Activated CD4-positive, alpha-beta memory T cell treated with anti-CD3 and anti-CD28 coated beads for 36 hours (primary cell): ENCODE measurements at places on chromosomes 3 and 15. TPM values are rescaled to one million over a fixed set of nuclear protein-coding genes. Genes with fewer than 3 reads are reported as not detected.

The SEMA3B gene
- total RNA-seq: 0.86 TPM

The AHSG gene
- not detected for total RNA-seq

The SNX33 gene
- total RNA-seq: 3.0 TPM

The LRRC34 gene
- 2.8 TPM for total RNA-seq

The CCR8 gene
- 0.51 TPM for total RNA-seq

The GNAT1 gene
- not detected for total RNA-seq

The EAF1 gene
- total RNA-seq: 23.6 TPM

The GPR62 gene
- total RNA-seq: not detected

The PRKCD gene
- total RNA-seq: 23.8 TPM

The GP9 gene
- not detected for total RNA-seq

GRCh38 chr15:40536501-40536900, 28.3 kb downstream of the CCDC32 start:
- DNase-seq: no peak

DNA sequence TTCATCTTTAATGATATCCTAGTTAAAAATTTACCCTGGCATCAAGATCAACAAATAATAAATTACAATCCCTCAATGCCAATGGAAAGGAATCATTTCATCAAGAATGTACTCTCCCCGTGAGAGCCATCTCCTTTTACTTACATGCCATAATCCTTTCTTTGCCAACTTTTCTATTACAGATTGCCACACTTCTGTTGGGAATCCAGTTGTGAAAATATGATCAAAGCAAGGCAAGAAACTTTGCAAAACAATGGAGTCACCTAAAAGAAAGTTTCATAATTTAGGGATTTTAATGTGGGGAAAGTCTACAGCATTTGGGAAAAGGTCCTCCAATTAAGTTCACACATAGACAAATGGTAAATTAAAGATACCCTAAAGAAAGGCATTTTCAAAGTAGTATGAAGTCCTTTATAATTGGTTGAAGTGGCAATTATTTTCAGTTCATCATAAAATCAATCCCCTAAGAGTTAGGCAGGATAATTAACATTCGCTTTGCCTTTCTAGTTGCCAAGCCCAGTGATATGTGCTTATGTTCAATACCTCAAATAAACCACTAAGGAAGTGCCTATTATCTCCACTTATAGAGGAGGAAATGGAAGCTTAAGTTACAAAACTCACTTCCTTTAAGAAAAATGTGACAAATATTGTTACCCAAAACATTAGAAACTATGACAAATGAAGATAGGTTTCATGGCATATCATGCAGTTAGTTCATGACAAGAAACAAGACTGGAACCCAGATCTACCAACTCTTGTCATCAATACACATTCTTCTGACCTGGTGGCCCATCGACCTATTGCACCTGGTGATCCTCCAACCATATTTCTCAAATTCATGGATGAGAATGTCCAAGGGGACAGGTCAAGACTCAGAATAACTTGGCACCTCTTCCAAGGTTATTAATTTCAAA, 49.1 kb downstream of the TRANK1 start:
- DNase-seq: no peak

DNA sequence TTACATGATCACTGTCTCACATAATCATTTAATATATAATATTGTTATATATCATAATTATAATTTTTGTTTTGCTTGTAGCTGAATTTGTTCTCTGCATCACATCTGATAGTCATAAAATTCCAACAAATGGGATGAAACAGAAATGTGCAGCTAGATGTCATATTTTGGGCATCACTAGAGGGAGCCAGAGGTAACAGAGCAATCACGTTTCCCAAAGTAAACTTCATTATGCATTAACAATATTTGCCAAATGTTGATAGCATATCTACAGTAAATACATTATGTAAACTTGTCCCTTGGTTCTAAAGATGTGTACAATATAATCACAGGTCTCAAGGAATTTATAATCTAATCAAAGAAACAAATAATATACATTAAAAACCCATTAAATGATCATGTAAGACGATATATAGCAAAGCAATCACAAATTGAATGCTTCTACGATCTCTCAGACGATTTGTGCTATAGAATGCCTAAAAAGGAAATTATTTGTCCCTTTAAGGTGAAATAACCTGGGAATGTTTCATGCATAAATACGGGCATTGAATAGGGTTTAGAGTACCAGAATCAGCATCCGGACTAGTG, 234.2 kb upstream of the MCTP2 start:
- no peak for DNase-seq

DNA sequence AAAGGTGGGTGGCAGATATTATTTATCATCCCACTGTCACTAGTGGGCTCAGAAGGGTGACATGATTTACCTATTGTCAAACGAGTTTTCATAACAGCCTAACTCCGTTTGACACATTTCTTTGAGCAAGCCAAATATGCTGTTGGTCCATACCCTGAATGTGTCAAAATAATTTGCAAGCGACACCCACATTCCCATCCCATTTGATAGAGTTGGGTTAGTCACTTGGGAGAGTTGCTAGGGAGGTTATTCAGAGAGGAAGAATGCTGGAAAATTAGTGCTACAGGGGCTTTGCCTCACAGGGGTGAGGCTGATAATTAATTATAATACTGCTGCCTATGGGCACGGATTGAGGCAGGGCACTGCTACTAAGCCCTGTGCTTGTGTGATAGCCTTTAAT, 98.5 kb upstream of the FHIT start:
- DNase-seq: no peak

DNA sequence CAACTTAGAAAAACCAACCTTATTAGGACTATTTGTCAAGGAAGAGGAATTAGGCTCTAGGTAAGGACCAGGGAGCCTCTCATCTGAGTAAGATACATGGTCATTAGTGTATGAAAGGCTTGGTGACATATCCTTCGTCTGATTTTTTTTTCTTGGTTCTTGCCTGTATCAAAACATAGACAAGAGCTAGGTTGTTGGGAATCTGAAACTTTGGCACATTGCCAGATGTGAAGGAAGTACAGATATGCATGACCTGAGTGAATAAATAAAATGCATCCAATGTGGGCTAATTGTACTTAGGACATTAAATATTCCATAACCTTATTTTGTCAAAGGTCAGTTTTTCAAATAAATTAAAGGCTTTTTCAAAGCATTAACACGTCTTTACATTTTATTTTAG, 151.8 kb downstream of the SYNPR start:
- DNase-seq: no peak

- no peak for DNase-seq
These were observed 1.5 kb downstream of the CTDSPL start for GRCh38 chr3:37862903-37863815.

DNA sequence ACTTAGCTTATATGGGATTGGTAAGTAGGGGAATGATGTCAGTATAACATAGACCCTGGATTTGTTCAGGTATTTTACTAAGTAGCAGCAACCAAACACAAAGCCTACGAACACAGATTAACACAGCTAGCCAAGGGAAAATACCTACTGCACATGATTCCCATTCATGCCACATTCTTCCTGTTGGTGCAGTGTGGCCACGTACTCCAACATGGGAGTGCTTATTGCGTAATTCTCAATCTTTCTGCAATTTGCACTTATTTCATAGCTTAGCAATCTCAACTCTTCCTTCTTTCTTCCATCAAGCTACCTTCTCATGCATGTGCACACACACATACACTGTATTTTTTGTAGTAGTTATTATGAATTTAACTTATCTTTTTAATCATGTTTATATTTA, 186.8 kb downstream of the IL5RA start:
- no peak for DNase-seq

DNA sequence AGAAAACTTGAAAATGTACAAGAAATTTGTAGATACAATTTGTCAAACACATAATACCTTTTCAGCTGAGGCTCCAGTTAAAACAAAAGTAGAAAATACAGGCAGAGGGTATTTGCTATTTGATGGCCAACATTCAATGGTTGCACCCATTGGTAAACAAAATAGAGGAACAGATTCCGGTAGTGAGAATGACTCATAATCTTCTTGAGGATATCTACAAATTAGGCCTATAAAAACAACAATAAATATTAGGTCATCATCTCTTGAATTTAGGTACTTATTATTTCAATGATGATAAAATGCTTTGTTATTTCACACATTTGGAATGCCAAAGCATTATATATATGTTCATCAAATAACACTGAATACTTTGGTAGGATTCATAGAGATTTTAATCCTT, 53.4 kb downstream of the DENND4A start:
- no peak for DNase-seq

DNA sequence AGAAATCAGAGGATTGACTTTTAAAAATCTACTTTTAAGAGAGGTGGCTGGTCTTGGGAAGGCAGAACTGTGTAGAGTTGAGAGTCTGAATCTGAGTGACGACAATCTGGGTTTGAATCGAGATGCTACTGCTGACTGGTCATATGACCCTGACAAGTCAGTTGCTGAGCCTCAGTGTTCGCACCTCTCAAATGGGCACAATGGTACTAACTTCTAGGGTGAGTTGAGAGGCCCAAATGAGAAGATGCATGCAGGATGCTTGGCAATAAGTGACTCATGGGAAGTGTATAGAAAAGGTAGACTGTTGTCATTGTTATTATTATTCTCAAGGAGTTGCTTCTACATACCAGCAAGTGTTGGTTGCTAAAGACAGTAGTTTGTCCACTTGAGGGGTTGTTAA, 10.3 kb downstream of the CACNA2D3 start:
- DNase-seq: no peak

GRCh38 chr3:58079773-58080172, 71.6 kb downstream of the FLNB start:
- DNase-seq: no peak

- no peak for DNase-seq
These were observed 14.1 kb downstream of the SOX2 start for GRCh38 chr3:181725830-181726229.

DNA sequence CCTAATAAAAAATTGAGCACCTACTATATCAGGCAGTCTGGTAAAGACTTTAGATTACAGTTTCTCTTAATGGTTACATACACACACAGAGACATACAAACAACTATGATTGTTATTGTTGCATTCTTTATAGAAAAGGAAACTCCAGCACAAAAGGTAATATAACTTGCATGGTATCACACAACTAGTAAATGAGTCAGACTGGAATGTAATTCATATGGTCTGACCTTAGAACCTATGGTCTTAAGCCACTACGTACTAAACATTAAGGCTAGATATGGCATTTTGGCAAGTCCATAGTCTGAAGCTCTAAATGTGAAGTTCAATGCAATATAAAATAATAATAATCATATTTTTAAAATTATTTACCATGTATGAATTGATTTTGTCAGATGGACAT, 380.6 kb downstream of the LSAMP start:
- no peak for DNase-seq

DNA sequence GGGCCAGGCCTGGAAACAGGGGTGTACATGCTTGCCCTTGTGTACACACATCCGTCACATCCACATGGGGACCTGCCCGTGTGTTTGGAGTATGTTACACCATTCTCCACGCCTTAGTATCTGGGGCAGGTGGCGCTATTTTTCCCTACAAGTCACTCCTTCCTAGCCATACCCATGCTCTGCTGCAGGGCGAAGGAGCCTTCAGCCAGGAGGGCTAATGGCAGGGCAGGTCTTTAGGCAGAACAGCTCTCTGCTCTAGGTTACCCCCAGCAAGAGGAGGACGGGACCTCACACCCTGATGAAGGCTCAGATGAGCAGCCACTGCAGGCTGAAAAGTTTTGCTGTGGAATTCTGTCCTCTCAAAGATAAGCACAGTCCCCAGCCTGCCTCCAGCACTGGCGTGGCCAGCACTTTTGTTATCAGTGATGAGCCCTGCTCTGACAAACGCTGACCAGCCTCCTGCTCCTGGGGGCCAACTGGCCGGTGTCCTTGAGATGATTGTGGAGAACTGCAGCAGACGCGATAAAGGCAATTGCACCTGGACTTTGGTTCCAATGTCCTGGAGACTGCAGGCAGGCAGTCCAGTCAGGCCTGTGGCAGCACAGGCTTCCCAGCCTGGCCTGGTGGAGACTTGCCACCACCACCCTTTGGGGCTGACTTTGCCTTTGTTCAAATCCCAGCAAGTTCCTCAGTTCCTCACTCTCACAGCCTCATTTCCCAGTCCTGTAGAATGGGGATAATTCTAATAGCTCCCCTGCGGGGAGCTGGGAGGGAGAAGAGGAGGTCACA, 19.8 kb upstream of the PIGZ start:
- DNase-seq: no peak

GRCh38 chr3:10142707-10143560, 1.4 kb downstream of the VHL start:
- peak; percentile 53 for DNase-seq

DNA sequence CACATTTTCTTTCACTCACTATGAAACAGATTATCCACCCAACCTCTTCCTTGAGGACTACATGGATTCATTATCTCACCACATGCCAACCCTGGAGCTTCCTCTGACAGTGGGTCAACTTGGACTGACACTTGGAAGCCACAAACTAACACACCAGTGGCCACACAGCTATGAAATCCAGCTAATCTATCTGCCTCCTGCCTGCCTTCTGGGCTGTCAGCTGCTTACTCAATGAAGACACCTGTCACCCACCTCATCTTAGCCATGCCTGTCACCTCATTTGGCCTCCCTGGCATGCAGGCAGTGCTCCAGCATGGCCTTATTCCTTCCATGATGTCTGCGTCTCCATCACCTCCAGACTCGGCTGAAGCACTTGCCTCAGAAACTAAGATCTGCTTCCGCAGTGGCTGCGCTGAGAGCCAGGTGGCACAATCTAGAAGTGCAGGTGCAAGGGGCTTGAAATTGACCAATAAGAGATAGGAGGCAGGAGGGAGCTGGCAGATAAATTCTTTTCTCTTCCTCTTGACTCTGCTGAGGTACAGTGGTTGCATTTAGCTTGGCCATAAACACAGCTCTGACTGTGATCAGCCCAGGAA, 105.2 kb upstream of the RNF7 start:
- DNase-seq: no peak

DNA sequence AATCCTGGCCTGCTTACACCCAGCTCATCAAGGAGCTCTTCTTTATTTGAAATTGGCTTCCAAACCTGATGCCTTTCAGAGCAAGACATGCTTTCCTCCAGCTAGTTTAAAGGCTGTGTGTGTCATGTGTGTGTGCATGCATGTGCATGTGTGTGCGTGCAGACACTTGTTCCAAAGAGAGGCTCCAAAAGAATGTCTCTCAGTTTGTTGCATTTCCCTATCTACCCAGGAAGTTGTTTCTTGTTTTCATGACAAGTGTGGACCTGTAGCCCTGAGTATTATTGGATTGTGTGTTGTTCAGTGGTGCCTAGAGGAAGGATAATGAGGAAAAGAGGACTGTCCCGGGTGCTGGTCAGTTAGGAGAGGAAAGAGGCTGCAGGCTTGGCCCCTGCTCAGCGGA, 240.0 kb downstream of the THSD4 start:
- no peak for DNase-seq

DNA sequence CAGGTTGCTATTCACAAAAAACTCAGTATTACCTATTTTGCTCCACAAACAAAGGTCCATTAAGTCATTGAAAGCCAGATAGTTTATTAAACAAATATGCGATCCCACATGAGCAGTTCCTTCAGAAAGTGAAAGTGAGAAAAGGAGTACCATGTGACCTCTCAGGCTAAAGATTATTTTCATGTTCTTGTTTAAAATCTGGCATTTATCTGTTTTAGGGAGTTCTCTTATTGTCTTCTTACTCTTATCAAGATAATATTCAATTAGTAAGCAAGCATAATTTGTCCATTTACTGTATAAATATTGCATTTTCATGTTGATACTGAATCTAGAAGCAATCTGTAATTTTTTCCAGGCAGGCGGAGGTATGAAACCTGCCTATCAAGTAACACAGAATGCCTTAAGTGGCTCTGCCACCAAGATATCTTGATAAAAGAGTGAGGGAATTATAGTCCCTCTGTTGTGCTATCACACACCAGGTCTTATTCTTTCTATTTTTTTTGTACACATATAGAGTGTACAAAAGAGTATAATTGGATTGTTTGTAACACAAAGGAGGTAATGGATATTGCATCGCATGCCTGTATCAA, 20.1 kb upstream of the PLSCR5 start:
- DNase-seq: no peak
